ENCODE measurements at places on chromosomes 13 and 19. TPM values are rescaled to one million over a fixed set of nuclear protein-coding genes. Genes with fewer than 3 reads are reported as not detected.

NALCN gene
- 24.1 TPM for polyA plus RNA-seq

GPR4 gene
- polyA plus RNA-seq: 0.25 TPM

CEACAM20 gene
- polyA plus RNA-seq: not detected

TSKS gene
- polyA plus RNA-seq: not detected

NLRP8 gene
- polyA plus RNA-seq: not detected

ADAMTS10 gene
- 143 TPM for polyA plus RNA-seq

ZNF441 gene
- 137 TPM for polyA plus RNA-seq

ZFP28 gene
- 45.1 TPM for polyA plus RNA-seq

DOCK6 gene
- polyA plus RNA-seq: not detected

ALOX5AP gene
- polyA plus RNA-seq: not detected

VSIG10L gene
- polyA plus RNA-seq: 1.5 TPM

KCNN4 gene
- polyA plus RNA-seq: not detected

CCNE1 gene
- 3.4 TPM for polyA plus RNA-seq

TNFSF9 gene
- polyA plus RNA-seq: 1.3 TPM

TOMM40 gene
- polyA plus RNA-seq: 48.4 TPM

ZNF497 gene
- polyA plus RNA-seq: 18.4 TPM

ZNF227 gene
- polyA plus RNA-seq: 25.5 TPM

SRRM5 gene
- polyA plus RNA-seq: not detected

LILRB1 gene
- not detected for polyA plus RNA-seq

EPSTI1 gene
- not detected for polyA plus RNA-seq

ZSCAN22 gene
- 1.6 TPM for polyA plus RNA-seq

PRODH2 gene
- not detected for polyA plus RNA-seq

TRMT1 gene
- 94.4 TPM for polyA plus RNA-seq

PLIN4 gene
- polyA plus RNA-seq: not detected

ZFP14 gene
- polyA plus RNA-seq: 16.1 TPM

LGALS7B gene
- polyA plus RNA-seq: not detected

KLK14 gene
- polyA plus RNA-seq: not detected

WDFY2 gene
- 6.5 TPM for polyA plus RNA-seq

OR7A10 gene
- not detected for polyA plus RNA-seq

CASP14 gene
- not detected for polyA plus RNA-seq

LILRA1 gene
- not detected for polyA plus RNA-seq

KIR3DL1 gene
- not detected for polyA plus RNA-seq

IER2 gene
- polyA plus RNA-seq: 23.3 TPM

KCNN1 gene
- polyA plus RNA-seq: 9.9 TPM

CABP5 gene
- polyA plus RNA-seq: not detected

KLK3 gene
- polyA plus RNA-seq: not detected

HS6ST3 gene
- 10.9 TPM for polyA plus RNA-seq

ZNF534 gene
- polyA plus RNA-seq: 2.9 TPM

GNA15 gene
- not detected for polyA plus RNA-seq

ZNF491 gene
- 29.8 TPM for polyA plus RNA-seq
